ENCODE measurements at places on chromosomes 7 and 10.
A peak's percentile ranks its signal among the peaks of the same experiment; 100 is the strongest.

DNA sequence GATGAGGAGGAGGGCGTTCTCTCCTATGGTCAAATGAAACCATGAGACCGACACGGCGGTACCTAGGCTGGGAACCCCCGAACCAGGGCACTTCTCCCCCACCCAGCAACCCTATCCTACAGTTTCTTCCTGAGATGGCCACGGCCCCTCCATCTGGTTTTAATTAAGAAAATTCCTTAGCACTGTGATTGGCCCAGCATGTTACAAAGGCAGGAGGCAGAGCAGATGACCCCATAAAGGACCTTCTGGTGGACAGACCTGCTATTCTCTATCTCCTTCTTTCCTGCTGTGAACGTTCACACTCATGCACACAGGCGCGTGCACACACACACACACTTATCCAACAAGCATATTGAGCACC is 129.4 kb downstream of the RGS10 start:
- no peak for DNase-seq

- DNase-seq: no peak
These were observed 160.2 kb downstream of the DKK1 start for GRCh38 chr10:52474265-52474664.

DNA sequence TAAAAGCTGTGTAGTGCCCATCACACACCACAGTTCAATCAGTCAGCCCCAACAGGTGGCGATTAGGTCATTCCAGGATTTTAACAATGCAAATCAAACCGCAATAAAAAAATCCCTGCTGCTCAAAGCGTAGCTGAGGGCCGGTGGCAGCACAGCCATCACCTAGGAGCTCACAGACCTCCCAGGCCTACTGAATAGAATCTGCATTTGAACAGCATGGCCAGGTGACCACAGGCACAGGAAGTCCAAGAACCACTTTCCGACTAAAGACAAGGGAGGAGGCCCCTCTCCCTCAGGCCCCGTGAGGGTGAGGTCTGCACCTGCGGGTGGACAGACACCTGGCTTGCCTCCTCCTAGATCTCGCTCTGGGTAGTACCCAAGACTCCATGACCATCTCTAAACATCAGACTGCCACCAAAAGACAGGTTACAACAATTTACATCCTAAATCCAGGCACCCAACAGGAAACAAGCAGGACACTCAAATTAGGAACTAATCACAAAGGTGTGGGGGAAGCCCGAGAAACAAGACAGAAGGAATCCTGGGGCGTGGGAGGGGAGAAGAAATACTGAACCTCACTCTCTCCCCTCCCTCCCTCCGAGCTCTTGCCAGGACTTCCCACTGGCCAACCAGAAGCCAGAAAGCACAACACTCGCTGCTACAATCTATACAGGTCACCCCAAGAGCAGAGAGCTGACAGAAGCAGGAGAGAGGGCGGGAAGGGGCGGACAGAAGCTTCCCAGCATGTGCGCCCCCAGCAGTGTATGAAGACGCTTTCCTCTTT is 19.2 kb downstream of the GNA12 start:
- no peak for DNase-seq

- DNase-seq: peak; percentile 88
These were observed 128.5 kb downstream of the MAD1L1 start for GRCh38 chr7:2104107-2104710.

- no peak for DNase-seq
These were observed 305.1 kb upstream of the CSTF2T start for GRCh38 chr10:52004342-52004949.

- DNase-seq: no peak
These were observed 125.0 kb downstream of the FAM53B start for GRCh38 chr10:124619195-124619594.

- DNase-seq: no peak
These were observed 191.5 kb upstream of the GPR26 start for GRCh38 chr10:123474700-123475099.

- peak; percentile 43 for DNase-seq
These were observed 9.5 kb upstream of the C10orf71 start for GRCh38 chr10:49289480-49289879.

GRCh38 chr7:26188206-26188956 is 12.2 kb downstream of the HNRNPA2B1 start:
- no peak for DNase-seq

DNA sequence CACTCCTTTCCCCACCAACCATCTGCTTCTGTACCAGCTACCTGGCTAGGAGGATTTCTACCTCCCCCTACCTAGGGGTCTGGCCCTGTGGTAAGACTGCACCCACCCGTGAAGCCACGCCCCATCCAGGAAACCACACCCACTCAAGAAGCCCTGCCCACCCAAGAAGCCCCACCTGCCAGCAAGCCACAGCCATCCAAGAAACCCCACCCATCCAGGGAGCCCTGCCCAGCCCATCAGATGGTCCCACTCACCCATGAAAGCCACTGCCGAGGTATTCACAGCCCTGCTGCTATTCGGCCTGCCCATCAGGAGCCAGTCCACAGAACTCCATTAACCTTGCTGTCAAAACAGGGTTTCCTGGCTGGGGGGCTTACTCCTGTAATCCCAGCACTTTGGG is 15.6 kb upstream of the MUC3A start:
- no peak for DNase-seq

DNA sequence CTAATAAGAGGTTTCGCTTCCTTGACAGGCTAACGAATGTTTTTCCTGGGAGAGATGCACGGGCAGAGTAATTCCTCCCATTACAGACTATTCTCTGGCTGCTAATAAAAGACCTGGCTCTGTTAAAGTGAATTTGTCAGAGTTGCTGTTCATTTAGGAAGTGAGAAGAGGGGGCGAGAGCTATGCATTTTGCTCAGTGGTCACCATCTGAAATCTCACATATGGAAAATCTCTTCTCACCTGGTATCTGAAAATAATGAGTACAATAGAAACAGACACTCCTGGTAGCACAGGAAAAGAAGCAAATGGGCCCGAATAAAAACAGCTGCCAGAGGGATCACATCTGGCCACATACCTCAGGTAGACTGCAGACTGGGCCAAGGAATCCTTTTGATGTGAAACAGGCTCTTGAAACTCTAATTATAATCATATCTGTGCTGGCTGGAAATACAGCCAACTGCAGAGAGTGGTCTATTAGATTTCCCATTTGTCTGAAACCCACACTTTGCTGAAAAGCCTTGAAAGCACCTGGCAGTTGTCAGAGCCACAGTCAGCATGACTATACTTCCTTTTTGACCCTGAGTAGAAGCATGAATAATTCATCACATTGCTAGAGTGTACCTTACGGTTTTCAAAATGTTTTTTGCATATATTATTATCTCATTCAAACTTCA is 33.6 kb downstream of the AOAH start:
- DNase-seq: no peak

- DNase-seq: no peak
These were observed 528.8 kb upstream of the PCDH15 start for GRCh38 chr10:55329796-55330195.

DNA sequence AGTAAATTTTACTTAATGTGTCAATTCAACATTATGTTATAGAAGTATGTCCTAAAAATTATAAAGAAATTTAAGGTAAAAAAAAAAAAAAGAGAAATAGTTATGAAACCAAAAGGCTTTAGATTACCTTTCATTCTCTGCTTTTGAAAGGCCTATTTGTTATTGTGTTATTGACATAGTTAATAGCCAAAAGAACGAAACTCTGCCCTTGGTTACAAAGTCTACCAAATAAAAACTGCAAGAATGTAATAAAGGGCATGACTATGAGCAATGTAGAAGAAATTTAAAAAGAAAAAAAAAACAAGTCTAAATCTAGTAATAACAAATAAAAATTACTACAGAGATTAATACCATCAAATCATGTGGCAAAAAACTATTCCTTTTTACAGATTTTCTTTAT is 10.6 kb downstream of the ACBD5 start:
- DNase-seq: no peak

DNA sequence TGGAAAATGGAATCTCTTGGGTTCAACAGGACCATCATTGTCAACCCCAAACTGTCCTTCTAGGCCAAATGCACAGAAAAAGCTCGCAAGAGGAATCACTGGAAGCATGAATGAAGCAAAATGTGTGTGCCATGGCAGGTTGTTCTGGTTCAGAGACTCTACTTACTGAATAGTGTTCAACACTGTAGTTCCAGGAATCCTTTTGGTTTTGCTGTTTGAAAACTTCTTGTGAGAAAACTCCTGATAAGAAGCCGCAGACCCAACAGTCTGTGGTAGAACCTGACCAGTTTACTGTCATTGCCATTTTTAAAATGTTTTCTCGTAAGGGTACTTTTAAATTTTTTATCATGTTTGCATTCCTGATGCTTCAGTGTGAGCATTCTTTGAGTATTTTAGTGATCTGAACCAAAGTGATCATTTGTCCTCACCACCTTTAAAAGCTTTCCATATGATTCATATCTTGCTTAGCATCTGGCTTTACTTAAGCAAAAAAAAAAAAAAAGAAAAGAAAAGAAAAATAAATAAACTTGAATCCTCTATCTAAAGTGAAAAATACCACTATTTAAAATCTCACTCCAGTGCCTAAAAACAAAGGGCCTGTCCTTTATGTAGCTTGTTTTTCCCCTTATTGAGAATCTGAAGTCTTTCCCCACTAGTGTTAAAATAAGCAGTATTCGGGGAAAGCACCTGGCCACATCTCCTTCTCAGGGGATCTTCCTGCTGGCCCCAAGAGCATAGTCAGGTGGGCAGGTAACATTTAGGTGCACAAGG is 92.4 kb downstream of the WNT2 start:
- no peak for DNase-seq

- peak; percentile 67 for DNase-seq
These were observed 133.7 kb downstream of the ARHGAP22 start for GRCh38 chr10:48470893-48471805.

GRCh38 chr10:100286051-100287033 is at the start of gene BLOC1S2:
BLOC1S2 (minus strand) TSS chr10:100286680; CDS start chr10:100286659, 21 bp downstream.
- DNase-seq: peak; percentile 93

DNA sequence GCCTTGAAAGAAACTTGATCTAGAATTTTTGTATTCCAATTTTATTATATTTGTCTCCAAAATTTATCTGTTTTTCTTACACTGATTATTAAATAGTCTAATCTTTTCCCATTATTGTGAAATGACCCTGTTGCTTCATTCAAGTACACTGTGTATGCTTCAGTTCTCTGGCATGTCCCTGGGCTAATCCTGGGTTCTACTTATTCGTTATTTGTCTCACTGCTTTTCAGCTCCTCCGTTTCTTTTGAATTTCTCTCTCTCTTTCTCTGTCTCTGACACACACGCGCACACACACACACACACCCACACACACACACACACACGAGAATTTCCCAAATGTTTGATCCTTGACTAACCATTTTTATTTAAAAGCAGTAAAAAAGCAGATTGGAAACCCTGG is 768.6 kb downstream of the NRG3 start:
- no peak for DNase-seq

DNA sequence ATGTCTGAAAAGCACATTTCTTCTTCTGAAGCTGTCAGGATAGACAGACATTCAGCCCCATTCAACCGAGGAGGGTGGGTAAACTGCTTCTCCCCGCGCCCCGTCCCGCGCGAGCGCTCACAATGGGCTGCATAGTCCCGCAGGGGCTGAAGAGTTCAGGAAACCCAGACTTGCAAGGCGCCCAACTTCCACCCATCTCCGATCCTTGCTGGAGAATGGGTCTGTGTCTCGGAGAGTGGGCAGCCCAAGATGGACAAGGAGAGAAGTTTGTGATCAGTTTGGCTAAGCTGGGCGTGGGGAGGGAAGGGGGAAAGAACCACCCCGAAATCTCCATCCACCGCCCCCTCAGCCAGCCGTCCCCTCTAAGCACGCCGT is 686 bp downstream of the AASS start:
- DNase-seq: peak; percentile 74

DNA sequence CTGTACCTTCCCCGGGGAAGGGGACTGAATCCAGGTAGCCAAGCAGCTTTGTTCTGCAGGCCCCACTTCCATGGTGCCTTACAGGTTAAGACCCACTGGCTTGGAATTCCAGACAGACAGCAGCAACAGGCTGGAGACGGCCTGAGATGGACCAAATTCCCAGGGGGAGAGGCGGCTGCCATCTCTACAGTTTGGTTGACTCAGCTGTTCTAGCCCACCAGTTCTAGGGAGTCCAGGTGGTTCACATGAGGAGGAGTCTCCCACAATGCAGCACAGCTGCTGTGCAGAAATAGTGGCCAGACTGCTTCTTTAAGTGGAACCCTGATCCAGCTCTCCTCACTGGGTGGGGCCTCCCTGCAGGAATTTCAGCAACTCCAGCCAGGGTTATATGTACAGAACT is 74.1 kb downstream of the C10orf67 start:
- no peak for DNase-seq

- DNase-seq: no peak
These were observed 14.1 kb upstream of the PPA1 start for GRCh38 chr10:70247360-70247759.

DNA sequence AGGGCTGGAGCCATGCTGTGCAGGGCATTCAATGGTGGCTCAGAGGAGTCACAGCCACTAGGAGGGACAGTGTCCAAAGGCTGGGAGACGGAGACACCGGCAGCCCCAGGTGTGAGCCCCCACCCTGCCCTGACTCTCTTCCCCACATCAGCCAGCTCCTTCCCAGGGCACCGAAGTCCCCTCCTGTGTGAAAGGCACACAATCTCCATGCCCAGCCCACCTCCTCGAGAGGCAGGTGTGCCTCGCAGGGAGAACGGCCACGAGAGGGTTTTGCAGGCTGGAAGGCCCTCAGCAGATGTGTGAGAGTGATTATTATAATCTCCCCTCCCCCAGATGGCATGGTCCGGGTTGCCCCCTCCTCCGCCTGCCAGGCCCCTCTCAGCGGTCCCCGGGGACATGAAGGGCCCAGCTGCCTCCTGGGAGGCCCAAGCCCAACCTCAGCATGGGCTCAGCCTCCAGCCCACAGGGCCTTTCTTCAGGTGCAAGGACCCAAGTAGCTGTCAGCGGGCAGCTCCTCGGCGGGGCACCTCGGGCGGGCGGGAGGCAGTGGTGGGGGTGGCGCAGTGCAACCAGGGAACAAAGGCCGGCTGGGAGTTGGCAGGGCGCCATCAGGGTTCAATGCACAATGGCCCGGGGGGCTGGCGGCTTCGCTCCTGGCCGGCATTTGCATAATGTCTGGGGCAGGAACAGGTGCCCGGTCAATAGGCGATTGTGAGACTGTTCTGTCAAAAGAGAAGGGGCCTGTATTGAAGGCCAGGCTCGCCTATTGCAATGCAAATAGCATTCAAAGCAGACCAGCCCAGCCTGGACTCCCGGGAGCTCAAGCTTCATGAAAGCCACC is 155.3 kb upstream of the ZMIZ1 start:
- no peak for DNase-seq

- DNase-seq: no peak
These were observed 83.8 kb downstream of the CTNNA3 start for GRCh38 chr10:67612176-67612575.

DNA sequence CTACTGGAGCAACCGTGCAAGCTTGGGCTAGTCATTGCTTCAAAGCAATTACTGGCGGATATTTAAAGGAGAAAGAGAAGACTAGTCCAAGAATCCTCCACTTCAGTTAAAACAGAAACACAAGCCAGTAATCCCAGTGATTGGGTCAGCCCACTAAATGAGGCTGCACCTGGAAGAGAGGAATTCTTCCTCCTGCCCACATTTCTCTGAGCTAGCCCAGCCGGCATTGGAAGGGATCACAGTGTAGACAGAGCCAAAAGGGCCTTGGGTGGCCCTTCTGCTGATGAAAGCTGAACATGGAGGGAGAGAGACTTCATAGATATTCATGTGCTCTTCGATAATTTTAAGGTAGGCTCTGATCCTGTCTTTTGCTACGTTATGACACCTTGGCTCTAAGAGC is 228.4 kb downstream of the KIAA1217 start:
- DNase-seq: no peak

- DNase-seq: peak; percentile 87
These were observed at the start of gene KIF5B for GRCh38 chr10:32056136-32057035. KIF5B (minus strand) TSS chr10:32056425; CDS start chr10:32055973, 452 bp downstream.

GRCh38 chr10:80272793-80273522 is 16.5 kb downstream of the MAT1A start:
- DNase-seq: peak; percentile 33

Measured in coronary artery (tissue), 2 donors.